ENCODE measurements at places on chromosomes 12 and 14.

DNA sequence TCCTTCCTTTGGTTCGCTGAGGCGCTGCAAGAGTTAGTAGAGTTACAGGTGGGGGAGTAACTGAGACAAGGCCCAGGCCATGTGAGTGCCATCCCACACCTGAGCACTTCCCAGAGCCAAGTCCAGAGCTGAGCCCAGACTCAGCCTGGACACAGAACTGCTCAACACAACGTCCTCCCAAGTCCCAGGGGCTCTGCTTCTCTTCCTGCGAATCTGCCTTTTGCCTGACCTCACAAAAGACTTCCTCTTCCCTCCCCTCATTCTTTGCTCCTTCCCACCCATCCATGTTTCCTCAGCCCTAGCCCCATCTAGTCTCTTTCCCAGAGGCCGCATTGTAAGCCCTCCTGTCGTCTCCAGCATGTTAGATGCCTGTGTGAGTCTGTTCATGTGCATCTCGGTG lies 16.6 kb upstream of the MCRS1 start:
- DNase-seq: no peak

DNA sequence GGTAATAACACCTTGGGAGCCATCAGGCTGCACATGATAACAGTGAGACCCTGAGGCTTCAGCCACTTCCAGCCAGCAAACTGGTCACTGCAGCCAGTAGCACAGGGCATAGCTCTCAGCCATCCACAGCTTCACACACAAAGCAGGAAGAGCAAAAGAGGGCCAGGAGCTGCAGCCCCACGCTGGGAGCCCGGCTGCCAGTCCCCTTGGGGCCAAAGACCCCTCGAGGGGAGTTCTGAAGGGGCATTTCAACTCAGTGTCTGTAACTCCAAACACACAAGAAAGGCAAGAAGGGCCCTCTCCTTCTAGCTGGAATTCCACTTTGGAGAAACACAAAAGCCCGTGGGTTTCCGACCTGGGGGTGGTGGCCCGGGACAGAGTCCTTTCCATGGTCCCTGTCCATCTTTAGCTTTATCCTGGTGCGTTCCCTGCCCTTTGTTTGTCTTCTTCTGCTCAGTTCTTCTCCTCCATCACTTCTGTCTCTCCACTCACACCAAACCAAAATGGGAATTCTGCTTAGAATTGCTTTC lies 151.8 kb upstream of the FKBP4 start:
- no peak for DNase-seq

DNA sequence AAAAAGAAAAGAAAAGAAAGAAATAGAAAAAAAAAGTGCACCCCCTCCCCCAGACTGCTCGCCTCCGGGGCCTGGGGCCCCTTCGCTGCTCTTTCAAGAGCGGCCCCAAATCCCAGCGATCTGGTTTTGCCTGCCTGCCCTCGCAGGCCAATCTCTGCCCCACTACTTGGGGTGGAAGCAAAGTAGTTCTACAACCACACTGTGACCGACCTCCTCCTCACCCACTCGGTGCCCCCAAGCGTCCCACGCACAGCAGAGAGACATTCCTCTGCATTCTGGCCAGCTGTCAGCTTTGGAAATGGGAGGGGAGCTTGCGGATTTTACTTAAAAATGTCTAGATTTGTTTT lies 2.4 kb upstream of the TBX3 start:
- DNase-seq: no peak

- no peak for DNase-seq
These were observed 9.8 kb downstream of the RTL1 start for GRCh38 chr14:100893760-100894159.
